ENCODE measurements at places on chromosomes 4 and X.
A peak's percentile ranks its signal among the peaks of the same experiment; 100 is the strongest.

- no peak for DNase-seq
These were observed 84.0 kb upstream of the ATP6AP2 start for GRCh38 chrX:40496728-40497127.

DNA sequence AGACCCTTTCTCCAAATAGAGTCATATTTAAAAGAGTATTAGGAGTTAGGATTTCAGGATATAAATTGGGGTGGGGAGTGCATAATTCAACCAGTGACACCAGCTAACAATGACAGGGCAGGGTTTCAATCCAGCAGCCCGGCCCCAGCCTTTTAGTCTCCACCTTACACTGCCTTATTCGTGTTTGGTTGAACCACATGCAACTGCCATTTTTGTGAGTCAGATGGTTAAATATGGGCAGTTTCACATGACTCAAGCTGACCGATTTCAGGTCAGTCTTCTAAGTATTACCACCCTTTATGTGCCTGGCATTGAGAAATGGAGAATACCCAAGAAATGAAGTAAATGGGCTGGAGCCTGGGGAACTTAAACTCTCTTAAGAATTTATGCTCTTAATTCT is 102.8 kb downstream of the STOX2 start:
- DNase-seq, result no peak

GRCh38 chrX:112786076-112786475 is 54.6 kb downstream of the AMOT start:
- no peak for DNase-seq

GRCh38 chr4:107011312-107011711 is 24.8 kb downstream of the DKK2 start:
- DNase-seq, result no peak

DNA sequence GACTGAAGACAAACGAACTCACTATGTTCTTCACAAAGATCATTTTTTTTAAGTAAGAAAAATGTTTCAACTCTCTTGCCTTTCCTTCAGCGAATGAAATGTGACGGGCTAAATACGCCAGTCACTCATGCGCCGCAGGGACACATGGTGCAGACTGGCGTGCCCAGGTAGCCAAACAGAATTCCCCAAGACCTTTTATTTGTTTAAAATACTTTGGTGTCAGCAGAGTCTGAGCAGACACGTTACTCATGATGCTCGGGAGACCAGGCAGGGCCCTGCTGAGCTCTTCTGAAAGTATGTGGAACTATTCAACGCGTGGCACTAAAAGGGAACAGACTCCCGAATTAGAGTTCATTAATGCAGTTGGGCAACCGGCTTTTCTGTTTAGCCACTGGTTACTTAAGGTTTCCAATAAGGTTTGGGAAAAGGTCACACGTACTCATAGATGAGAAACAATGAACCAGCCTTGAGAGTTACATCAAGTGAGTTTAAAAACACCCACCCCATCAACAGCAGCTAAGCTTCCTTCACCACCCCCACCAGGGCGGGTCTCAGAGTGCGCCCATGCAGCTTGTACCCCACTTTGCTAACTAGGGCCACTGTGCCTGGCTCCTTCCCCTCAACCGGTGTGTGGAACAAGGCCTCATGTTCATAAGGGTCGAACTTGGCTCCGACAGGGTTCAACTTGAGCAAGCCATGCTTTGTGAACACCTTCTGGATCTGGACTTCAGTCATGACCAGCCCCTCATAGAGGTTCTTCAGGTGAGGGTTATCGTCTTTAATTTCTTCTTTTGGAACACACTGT is 7.3 kb downstream of the GRPEL1 start:
- DNase-seq, result no peak

DNA sequence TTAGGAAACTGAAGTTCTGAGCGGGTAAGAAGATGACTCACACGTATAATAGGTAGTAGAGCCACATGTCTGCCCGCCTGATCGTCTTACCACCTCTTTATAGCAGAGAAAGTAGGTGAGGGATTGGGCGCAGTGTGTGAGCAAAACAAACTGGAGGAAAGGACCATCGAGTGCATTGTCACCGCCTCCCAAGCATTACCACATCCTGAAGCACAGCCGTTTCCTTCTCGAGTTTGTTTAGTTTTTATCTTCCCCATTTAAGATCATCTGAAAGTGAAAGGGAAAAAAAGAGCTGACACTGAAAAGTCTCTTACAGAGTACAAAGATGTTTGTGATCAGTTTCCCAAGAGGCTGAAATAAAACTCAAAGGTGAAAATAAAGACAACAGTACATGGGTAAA is 14.8 kb downstream of the PDK3 start:
- no peak for DNase-seq

GRCh38 chr4:80201252-80202151 is 4.2 kb downstream of the PRDM8 start:
- DNase-seq, result peak; percentile 57

- no peak for DNase-seq
These were observed 111.2 kb downstream of the CEP44 start for GRCh38 chr4:174394915-174395314.

GRCh38 chr4:149280806-149281205 is 534.8 kb downstream of the IQCM start:
- DNase-seq, result no peak

DNA sequence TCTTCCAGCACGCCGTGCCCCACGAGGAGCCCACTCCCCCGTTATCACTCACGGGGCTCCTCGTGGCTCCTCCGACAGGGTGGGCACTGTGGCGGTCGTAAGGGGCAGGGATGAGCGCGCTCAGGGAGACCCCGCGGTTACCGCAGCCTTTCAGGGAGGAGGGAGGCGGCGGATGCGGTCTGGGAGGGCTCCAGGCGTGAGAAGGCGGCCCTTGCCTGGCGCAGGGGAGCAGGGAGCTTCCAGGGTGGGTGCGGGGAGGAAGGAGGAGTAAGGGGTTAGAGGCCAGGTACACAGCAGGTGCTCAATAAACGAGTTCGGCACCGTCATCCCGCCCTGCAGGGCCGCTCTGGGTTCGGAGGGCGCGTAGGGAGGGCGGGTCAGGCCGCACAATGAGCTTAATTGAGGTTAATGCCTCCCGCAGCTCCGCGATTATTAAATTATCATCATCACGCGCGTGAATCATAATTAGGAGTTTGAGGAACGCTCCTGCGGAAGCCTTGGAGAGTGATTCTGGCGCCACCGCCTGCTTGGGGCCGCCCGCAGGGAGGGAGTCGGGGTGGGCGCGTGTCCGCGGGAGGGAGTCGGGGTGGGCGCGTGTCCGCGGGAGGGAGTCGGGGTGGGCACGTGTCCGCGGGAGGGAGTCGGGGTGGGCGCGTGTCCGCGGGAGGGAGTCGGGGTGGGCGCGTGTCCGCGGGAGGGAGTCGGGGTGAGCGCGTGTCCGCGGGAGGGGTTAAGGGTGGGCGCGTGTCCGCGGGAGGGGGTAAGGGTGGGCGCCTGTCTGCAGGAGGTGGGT is 7.6 kb upstream of the NKX1-1 start:
- no peak for DNase-seq

GRCh38 chr4:21901281-21901680 is 47.3 kb downstream of the KCNIP4 start:
- DNase-seq, result no peak

- DNase-seq, result peak; percentile 35
These were observed 63.9 kb downstream of the TRAPPC11 start for GRCh38 chr4:183722731-183723560.

- no peak for DNase-seq
These were observed 134.6 kb upstream of the NPY2R start for GRCh38 chr4:155073852-155074251.

DNA sequence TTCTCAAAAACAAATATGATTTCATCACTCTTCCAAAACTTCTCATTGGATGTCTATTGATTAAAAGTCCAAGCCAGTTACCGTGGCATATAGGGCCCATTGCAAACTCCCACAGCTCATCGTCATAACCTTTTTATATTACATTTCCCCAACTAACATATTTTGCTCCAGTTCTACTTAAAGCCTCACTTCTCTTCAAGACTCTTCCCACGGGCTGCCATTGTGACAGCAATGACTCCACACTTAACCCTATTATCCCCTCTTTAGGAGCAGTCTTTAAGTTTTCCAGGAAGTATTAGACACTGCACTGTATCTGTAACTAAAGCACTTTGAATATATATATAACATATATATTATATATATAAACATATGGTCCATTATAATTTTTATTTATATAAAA is 44.5 kb downstream of the DTHD1 start:
- DNase-seq, result no peak

DNA sequence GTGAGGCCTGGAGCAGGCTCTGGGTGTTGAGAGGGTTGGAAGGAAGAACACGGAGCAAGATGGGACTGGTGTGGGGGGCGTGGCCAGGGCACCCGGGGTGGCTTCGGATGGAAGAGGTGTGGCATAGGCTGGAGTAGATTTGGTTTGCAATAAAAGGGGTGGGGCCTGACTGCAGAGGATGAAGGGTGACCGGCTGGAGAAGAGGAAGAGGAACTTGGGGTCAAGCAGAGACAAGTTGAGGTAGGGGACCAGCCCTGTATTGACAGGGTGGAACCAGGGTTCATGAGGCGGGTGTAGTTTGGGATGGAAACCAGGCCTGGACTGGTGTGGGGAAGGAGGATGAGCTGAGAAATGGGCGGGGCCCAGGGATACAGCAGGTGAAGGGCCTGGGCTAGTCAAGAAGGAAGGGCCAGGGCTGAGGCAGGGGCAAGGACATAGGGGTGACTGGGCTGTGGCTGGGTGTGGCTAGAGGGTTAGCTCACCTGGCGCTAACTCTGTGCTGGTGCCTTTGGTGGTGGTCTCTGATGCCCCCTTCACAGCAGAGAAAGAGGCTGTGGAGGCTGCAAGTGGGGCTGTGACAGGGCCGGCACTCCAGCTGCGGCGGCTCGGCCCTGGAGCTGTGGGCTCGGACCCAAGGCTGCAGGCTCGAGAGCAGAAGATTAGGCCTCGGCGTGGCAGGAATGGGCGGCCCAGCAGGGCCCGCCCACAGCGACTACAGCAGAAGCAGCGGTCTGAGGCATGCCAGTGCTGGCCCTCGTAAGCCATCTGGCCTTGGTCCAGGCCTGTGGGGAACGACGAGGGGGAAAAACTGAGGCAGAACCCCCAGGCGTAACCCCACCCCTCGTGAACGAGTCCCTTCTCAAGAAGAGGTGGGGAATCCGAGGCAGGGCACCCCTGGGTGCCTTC is 5.0 kb downstream of the PLP2 start:
- DNase-seq, result no peak

DNA sequence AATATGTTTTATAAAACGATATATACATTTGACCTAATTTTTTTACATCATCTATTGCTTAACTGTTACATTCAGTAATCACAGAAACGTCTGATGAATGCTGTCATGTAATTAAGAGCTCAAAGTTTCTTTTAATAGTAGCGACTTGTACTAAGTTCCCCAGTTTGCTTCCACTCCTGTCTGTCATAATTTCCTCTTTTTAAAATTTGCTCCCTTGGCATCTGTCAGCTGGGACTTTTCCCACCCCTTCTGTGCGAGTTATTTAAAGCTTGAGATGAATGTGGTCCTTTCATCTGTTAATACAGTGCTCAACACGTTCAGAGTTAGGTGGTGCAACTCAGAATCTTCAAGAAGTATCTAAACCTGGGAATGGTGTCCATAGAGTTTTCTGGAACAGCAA is 1.2 kb downstream of the RAP1GDS1 start:
- no peak for DNase-seq

DNA sequence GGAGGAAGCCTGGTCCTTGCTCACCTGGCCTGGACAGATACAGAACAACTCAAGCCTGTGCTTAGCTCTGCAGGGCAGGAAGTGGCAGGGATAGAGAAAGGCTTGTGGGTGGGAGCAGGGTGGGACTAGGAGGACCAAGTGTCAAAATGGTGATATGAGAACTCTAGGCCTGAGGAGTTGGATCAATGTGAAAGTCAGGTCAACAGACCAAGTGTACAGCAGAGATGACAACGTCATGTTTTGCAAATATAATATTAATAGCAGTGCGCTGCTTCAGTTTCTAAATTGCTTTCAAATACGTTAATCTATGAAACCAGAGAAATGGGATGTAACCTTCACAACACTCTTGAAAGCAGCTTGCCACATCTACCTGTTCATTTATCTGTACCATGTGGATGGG is 114.2 kb upstream of the MAP3K15 start:
- no peak for DNase-seq

DNA sequence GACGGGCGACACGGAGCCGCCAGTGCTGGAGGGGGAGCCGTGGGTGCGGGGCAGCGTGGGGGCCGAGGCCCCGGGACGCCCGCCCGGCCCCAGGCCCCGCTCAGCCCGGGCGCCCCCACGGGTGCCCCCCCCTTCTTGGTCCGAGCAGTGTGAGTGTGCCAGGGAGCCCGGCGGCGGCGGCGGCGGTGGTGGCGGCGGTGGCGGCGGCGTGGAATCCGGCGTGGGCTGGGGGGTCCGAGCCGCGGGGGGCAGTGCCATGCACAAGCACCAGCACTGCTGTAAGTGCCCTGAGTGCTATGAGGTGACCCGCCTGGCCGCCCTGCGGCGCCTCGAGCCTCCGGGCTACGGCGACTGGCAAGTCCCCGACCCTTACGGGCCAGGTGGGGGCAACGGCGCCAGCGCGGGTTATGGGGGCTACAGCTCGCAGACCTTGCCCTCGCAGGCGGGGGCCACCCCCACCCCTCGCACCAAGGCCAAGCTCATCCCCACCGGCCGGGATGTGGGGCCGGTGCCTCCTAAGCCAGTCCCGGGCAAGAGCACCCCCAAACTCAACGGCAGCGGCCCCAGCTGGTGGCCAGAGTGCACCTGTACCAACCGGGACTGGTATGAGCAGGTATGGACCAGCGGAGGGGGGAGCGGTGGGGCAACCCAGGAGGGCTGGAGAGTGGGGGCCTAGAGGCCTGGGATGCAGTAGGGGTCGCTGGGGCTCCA is 466 bp downstream of the DLG3 start:
- no peak for DNase-seq

DNA sequence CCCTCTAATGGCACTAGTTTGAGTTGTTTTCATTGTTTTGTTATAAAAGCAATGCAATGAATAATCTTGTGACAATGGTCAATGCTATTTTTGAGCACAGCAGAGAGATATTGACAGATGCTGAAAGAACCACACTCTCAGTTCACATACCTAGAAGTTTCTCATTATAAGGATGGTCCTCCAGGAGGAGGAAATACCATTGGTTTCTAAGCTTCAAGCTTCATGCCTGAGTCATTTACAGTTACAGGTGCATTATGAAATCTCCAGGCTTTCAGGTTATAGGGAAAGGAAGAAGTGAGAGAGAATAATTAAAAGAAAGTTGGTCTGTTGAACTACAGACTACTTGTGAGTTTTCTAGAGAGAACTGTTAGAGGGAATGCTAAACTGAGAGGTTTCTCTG is 75.3 kb downstream of the PWWP3B start:
- no peak for DNase-seq

DNA sequence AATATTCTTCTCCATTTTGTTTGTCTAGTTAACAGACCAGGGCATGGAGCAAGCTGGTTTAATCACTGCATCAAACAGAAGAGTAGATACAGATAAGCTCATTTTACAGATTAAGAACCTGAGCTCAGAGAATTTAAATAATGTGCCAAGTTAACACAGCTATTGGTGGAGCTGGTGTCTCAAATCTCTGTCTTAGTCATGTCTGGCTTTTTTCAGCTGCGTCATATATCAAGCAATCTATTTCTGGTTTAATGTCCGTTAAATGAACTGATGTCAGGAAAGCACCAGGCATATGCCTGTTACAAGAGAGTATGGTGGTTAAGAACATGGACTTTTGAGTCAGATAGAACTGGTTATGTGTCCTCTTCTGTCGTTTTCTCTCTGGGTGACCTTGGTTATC is 79.8 kb upstream of the ADGRA3 start:
- DNase-seq, result no peak

GRCh38 chrX:103688946-103689345 is 2.4 kb upstream of the MORF4L2 start:
- no peak for DNase-seq

- no peak for DNase-seq
These were observed 3.4 kb downstream of the SPATA4 start for GRCh38 chr4:176191974-176192373.

GRCh38 chr4:74754218-74754617 is 40.1 kb downstream of the BTC start:
- DNase-seq, result no peak

Measured in omental fat pad (tissue), 4 donors.